Retina (tissue), 1 donor: ENCODE measurements at places on chromosomes 5 and 9.
A peak's percentile ranks its signal among the peaks of the same experiment; 100 is the strongest.

DNA sequence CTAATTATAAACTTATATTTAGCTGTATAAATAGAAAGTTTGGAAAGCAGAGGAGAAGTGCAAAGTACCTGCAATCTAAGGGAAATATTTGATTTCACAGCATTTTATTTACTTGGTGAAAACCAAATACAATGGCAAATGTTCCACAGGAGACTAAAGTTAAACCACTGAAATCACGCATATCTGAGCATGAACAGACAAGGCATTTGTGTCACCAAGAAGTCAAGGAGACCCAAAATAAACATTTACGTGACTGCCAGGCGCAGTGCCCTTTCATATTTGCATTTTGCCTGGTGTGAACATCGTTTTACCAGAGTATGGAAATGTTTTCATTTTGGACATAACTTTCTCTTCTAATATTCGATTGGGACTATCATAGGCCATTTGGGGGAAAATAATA, 20.6 kb downstream of the UGCG start:
- no peak for DNase-seq

DNA sequence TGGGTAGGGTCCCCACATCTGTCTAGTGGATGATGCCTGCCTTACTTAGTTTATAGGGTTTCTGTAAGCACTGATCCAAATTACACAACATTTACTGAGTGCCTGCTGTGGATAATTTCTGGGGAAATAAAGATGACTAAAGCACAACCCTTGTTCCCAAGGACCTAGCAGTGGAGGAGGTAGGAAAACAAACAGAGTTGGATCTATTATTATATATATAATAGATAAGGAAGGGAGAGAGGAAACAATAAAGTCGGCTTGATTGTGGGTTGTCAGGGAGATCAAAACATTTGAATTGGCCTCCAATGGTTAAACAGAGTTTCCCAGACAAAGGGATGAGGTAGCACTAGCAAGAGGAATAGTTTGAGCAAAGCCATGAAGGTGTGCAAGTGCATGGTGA, 14.0 kb downstream of the IL33 start:
- no peak for DNase-seq

- no peak for DNase-seq
Observed at GRCh38 chr9:30482499-30482898, 1901.9 kb upstream of the ACO1 start.

DNA sequence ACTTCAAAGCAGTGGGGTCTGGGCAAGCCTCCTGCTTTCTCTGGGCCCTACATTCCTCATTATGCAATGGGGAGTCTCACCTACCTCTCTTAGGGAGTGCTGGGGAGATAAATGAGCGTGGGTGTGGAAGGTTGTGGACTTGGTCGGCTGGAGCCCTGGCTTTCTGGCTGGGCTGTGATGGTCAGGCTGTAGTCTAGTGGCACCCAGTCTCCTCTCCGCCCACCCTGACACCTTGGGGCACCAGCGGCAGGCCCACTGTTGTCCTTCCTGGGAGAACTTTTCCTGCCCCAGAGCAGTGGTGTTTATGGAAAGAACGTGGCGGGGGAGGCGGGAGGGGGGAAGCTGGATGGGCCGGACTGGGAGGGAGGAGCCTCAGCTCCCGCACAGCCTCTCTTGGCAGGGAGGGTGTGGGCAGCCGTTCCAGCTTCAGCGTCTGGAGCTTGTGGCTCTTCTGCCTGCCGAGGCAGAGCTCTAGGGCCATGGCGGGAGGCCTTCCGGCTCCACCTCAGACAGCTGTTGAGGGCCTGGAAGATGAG, 4.1 kb downstream of the PTGS1 start:
- DNase-seq = no peak

DNA sequence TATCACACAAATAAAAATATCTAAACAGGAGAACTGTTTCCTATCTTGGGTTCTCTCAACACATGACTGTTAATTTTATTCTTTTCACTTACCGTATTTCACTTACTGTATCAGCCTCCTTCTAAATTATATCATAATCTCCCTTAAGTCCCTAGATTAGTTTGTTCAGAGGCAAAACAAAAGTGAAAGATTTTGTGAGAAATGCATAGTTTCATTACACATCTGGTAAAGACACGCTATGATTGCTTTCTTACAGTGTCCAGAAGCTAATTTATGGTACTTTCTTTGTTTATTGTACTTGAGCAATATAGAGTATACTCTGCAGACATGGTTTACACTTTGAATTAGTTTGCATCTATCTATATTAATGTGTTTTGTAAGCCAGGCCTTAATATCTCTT, 159.7 kb upstream of the TLX3 start:
- DNase-seq = no peak

- DNase-seq = no peak
Observed at GRCh38 chr5:83517072-83517687, 45.6 kb downstream of the VCAN start.

DNA sequence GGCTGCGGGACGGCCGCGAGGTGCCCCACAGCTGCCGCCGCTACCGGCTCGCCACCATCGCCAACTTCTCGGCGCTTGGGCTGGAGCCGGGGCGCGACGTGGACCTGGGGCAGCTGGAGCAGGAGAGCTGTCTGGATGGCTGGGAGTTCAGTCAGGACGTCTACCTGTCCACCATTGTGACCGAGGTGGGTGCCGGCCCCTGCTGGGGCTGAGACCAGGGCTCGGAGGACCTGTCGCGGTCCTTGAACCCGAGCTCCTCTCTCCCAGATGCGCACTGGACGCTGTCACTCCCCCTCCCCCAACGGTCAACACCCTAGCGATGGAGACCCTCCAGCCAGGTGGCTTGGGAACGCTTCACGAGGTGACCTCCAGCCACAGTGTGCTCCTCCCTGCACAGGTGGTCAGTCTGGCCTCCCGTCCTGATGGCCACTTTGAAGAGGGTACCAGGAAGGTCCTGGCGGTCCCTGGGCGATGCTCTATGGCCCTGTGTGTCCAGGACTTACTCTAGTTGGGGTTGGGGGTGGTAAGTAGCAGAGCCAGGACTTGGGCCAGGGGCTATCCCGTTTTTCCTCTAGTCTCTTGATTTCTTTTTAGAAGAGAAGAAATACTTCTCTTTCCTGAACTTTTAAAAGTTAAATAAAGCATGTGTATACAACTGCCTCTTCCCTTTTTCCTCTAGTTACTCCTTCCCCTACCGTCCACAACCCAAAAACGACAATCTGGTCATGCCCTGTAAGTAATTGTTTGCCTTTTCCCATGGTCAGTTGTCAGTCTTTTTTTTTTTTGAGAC, 866 bp downstream of the SLC22A5 start:
- DNase-seq = no peak

DNA sequence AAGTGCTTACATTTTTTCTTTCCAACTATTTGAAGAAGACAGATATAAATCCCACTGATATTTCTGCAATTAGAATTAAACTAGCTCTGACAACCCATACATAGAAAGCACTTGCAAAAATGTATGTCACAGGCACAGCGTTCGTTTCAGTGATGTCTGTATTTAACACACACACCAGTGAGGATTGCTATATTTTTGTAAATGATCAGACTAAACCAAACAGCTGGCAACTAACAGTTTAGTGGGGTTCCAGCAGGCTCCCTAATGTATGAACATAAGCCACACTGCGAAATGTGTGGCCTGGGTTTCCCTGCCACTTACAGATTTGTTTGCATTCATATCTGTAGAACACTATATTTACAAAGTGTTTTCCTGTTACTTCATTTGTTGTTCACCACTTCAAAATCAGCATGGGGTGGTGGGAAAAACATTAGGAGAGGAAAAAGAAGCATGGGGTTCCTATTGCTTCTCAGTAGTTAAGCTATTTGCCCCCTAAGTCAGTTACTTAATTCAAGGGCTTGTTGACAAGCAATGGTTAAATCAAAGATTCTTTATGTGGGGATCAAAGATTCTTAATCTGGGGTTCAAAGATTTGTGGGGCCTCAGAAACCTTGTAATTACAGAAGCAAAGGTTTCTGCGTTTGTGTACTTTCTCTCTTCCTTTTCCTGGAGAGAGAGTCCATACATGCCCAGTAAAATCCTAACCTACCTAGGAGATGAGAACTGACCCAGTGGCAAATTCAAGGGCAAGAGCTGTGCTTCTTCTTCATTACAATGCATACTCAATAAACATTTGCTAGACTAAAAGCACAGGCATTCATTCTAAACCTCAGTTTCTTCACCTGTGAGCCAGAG, 27.1 kb downstream of the ZNF608 start:
- DNase-seq = no peak

GRCh38 chr5:105685884-105686283, 1984.9 kb downstream of the EFNA5 start:
- DNase-seq = no peak

- DNase-seq = no peak
Observed at GRCh38 chr9:116693233-116693731, 6.2 kb downstream of the TRIM32 start.

GRCh38 chr9:95606489-95607350, 89.9 kb upstream of the PTCH1 start:
- DNase-seq = peak; percentile 78

DNA sequence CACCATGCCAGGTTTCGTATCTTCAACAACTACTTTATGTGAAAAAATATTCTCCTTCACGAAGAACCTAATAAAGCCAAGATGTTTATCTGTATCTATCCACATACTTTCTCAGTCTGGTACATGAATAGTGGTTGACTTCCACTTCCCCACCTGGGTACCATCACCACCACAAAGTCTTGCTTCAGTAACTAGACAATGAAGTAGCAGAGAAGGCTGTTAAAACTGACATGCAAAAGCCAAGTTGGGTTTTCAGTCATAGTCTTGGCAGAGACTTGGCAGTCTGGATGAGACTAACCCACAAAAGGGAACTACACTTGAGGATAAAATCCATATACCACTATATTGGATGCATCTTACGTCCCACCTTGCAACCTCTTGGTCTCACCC, 5.0 kb downstream of the P4HA2 start:
- DNase-seq = no peak

- no peak for DNase-seq
Observed at GRCh38 chr5:177232761-177233160, 70.8 kb downstream of the RAB24 start.

DNA sequence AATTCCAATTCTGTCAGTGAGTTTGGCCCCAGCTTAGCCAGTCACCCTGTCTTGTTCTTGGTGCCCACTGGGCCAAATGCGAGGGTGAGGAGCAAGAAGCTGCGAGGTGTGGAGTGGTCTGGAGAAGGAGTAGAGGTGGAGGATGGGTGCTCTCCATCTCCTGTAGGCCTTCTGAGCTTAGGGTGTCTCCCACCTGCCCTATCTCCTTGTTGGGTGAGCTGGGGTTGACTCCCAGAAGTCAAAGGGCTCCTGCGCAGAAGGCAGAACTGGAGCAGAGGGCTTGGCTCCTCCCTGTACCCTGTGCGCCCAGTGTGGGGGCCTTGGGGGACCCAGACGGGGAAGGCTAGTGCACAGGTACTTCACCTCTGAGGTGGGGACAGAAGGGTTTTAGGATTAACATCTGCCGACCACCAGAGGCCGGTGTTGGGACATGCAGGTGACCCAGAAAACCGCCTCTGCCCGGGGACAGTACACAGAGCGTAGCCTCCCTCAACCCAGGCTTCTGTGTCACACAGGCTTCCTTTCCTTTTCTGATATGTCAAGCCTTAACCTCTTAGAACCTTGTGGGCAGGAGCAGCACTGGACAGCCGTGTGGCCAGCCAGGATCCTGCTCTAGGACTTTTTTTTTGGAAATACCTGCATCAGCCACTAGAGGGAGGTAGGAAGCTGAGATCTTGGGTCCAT, 16.9 kb downstream of the IL5 start:
- peak; percentile 86 for DNase-seq

GRCh38 chr5:72908664-72909063, 47.2 kb upstream of the FCHO2 start:
- no peak for DNase-seq

- DNase-seq = peak; percentile 37
Observed at GRCh38 chr5:146337264-146337904, 1.3 kb upstream of the POU4F3 start.

GRCh38 chr9:15572200-15572770, 19.4 kb downstream of the CCDC171 start:
- DNase-seq = no peak

DNA sequence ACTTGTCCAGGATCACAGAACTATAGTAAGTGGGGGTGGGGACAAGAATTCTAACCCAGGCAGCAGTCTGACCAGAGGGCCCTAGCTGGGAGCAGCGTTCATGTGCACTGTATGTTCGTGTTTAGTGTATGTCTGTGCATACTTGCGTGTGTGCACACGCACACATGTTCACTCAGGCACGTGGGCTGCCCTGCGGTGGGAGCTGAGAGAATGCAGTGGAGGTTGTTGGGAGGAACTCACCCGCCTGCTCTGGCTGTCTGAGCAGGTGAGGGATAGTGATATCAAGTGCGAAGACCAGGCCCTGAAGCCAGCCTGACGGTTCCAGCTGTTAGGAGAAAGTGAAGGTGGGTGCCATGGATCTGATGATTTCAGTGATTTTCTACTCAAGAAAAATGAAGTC, 942 bp downstream of the DCANP1 start:
- no peak for DNase-seq

DNA sequence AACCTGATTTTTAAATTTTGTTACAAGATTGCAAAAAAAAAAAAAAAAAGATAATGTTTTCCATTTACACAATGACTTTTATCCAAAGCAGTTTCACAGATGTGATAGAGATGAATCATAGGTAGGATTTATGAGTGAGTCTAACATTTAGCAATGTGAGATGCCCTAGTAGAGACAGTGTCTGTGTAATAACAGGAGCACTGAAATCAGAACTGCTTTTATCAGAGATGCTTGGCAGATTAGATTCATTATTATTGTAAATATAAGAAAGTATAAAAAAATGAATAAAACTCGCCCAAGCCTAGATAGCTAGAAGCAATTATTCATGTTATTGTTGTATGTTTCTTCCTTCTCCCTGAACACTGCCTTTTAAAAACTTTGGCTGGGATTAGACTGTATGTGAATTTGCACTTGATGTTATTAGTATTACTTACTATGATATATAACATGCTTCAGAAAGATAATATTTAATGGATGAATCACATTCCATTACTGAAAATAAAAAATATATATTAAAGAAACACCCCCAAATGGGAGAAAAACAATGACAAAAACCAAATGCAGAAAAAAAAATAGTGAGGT, 567.3 kb upstream of the KLF4 start:
- DNase-seq = no peak

DNA sequence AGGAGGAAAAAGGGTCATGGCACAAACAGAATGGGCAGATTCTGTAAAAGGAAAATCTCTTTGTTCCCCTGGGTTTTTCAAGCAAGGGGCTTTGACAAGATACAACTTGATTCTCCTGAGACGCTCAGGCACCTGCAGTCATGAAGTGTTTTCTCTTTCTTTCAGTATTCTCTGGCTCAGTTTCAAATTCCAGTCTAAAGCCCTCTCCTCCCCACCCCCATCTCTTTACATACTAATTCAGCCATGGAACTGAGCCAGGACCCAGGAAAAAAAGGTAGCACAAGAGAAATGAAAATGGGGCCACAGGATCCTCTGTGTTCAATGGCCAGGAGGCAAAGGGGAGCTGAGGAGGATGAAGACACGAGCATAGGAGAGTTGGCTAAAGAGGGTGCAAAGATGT, 408.4 kb downstream of the SPOCK1 start:
- DNase-seq = no peak
